Activated CD8-positive, alpha-beta T cell treated with anti-CD3 and anti-CD28 coated beads for 36 hours (primary cell): ENCODE measurements at places on chromosomes 7 and 10. TPM values are rescaled to one million over a fixed set of nuclear protein-coding genes. Genes with fewer than 3 reads are reported as not detected.

GRCh38 chr10:124997306-124997705, 55.4 kb downstream of the ZRANB1 start:
- no peak for DNase-seq

DNA sequence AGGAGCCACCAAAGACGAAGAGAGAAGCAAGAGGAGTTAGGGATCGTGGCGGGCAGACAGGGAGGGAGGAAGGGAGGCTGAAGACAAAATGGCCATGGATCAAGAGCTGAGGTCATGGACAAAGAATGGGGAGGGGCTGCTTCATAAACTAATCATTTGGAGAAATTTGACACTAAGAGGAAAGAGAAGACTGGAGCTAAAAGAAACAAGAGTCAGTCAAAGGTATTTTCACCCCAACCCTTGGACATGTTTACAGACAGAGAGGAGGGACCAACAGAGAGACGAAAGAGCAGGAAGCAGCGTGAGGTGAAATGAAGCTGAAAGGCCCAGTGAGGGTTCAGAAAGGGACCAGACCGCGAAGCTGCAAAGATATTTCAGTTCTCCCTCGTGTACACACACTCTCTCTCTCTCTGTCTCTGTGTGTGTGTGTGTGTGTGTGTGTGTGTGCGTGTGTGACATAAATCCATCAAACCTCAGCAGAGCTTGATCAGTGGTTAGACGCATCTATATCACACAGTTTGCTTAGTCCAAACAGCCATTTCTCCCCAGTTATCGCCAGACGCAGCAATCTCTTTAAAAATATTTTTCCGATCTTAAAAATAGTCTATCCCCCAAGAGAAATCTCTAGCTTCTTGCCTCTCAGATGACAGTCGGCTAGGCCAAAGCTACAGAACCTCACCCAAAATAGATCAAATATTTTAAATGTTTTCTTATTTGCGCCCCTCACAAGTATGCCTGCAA, 12.5 kb upstream of the CALD1 start:
- DNase-seq, result no peak

- no peak for DNase-seq
Observed at GRCh38 chr7:7609330-7609729, 31.2 kb upstream of the UMAD1 start.

- peak; percentile 3 for DNase-seq
Observed at GRCh38 chr10:91665842-91666241, 33.0 kb upstream of the PPP1R3C start.

DNA sequence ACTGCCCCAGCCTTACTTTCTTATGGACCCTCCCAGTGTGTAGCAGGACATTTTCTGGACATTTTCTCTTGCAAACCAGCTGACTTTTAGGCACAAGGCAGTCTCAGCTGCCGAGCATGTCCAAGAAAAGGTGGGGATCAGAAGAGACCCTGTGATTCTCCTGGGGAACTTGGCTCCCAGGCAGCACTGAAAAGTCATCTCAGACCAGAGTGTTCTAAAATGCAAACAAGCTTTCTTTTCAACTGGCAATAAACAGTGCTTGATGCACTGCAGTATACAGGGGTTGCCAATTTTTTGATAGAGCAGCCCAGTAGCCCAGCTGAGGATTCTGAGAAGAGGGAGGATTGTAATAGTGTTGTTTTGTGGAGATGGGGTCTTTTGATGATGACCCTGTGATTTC, 168.0 kb upstream of the PHYHIPL start:
- no peak for DNase-seq

Gene PRLHR
- not detected for total RNA-seq

GRCh38 chr10:26870766-26871165, 10.0 kb upstream of the ABI1 start:
- DNase-seq, result no peak

DNA sequence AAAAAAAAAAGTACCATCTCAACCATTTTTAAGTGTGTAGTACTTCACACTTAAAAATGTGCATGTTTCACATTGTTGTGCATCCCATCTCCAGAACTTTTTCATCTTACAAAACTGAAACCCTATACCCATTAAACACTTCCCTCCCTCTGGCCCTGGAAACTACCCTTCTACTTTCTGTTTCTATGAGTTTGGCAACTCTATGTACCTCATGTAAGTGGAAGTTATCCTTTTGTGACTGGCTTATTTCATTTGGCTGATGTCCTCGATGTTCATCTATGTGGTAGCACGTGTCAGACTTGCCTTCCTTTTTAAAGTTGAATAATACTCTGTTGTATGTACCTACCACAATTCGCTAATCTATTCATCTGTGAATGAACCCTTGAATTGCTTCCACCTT, 12.2 kb downstream of the KCNMA1 start:
- no peak for DNase-seq

Gene SAMD9L
- 13.1 TPM for total RNA-seq

Gene OR2A5
- not detected for total RNA-seq

DNA sequence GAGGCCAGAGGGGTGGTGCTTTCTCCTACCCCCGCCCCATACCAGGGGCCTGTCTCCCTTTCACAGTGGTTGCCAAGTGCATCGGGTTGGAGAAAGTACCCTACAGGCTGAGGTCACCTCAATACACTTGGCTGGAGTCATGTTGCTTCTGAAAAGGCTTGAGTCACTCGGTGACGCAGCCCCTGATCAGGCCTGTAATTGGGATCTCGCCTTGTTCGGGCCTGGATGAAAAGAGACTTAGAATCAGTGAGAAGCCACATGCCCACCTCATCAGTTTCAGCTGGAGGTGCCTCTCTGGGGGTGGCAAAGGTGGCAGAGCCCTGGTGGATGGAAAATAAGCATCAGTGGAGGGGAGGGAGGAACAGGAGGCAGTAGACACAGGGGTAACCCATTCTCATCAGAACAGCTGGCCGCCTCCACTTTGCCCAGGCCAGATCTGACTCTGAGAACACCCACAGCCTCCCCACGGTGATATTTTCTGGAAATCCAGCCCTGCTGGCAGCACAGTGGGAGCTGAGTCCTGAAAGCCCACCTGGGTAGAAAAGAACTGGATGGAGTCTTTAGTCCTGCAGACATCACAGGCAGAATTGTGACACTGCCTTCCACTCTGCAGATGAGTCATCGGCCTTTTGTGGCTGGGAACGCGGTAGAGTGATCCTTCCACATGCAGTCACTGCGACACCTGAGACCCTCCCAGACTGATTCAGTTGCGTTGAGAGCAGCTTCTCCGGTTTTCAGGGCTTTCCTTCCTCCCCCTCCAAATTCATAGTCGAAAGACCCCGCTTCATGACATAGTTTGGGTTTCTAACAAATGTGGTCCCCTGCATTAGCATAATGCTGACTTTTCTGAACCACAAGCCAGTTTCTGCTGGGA, 108.0 kb downstream of the GRK5 start:
- DNase-seq, result peak; percentile 93

GRCh38 chr7:138116141-138116540, 39.9 kb downstream of the AKR1D1 start:
- DNase-seq, result no peak

Gene FAM25G
- not detected for total RNA-seq

DNA sequence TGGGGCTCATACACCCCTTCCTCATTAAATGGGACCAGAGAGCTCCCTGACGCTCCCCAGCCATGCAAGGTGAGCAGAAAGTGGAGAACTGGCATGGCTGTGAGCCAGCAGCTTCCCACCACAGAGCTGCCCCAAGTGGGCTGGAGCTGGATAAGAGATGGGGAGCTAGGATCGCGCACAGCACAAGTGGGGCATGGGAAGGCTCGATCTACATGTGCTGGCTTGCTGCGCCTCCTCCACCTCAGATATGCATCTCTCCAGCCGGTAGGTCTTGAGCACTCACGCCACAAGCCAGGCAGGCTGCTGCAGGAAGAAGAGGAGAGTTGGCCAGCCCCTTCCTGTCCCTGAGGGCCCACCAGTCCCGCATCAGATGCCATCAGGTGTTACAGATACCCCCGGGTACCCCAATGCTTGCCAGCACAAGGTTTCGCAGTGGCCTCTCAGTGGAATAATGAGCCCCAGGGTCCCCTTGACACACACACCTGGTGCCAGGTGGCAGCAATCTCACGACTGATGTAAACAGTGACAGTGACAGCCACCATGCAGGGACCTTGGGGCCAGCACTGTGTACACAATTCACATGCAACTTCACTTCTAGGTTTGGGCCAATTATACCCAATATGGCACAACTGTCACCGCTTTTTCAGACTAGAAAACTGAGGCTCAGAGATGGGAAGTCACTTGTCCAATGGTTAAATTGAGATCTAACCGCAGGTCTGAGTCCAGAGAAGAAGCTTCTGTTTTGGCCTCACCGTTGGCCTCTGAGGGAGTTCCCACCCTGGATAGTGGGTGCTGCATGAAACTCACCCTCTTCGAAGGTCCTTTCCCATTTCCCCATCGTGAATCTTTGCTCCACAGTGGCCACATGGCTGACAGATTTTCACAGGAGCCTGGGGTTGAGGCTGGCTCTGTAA, 79.3 kb downstream of the OAT start:
- no peak for DNase-seq
